Gastrocnemius medialis (tissue), 4 donors: ENCODE measurements at places on chromosomes 11 and 22. TPM values are rescaled to one million over a fixed set of nuclear protein-coding genes. Genes with fewer than 3 reads are reported as not detected.

RPS13 gene
- total RNA-seq = 1,365 TPM

GRCh38 chr22:45649809-45650208 lies 21.8 kb upstream of the ATXN10 start:
- no peak for DNase-seq

DNA sequence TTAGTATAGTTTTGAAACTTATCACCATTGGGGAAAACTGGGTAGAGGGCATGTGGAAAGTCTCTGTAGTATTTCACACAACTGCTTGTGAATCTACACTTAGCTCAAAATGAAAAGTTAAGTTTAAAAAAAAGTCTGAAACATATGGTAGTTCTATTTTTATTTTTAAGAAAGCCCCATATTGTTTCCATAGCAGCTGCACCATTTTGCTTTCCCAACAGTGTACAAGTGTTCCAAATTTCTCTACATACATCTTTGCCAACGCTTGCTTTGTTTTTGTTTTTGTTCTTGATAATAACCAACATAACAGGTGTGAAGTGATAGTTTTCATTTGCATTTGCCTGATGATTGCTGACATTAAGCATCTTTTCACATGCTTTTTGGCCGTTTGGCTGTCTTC lies 445.2 kb downstream of the FAM181B start:
- no peak for DNase-seq

- no peak for DNase-seq
Observed at GRCh38 chr11:116468699-116469098, 304.1 kb downstream of the BUD13 start.

DNA sequence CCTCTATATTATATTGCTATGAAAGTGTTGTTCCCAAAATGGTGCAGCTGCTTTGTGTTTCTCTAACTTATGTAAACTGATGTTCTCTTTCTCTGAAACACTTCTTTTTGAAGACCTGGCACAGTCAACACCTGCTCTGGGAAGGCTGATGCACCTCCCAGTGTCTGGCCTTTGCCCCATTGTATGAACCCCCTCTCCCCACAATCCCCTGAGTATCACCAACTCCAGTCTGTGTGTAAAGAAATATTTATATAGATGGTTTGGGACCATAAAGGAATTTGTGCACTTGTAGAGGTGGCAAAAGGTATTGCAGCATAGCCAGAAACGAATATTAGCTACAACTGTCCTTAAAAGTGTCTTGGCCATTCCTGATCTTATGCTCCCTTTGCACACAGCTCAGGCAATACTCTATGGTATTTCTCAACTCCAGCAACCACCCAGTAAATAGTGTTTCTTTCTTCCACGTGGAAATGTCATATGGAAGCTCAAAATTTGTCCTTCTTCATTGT lies 365.2 kb upstream of the DDI1 start:
- DNase-seq = no peak

DNA sequence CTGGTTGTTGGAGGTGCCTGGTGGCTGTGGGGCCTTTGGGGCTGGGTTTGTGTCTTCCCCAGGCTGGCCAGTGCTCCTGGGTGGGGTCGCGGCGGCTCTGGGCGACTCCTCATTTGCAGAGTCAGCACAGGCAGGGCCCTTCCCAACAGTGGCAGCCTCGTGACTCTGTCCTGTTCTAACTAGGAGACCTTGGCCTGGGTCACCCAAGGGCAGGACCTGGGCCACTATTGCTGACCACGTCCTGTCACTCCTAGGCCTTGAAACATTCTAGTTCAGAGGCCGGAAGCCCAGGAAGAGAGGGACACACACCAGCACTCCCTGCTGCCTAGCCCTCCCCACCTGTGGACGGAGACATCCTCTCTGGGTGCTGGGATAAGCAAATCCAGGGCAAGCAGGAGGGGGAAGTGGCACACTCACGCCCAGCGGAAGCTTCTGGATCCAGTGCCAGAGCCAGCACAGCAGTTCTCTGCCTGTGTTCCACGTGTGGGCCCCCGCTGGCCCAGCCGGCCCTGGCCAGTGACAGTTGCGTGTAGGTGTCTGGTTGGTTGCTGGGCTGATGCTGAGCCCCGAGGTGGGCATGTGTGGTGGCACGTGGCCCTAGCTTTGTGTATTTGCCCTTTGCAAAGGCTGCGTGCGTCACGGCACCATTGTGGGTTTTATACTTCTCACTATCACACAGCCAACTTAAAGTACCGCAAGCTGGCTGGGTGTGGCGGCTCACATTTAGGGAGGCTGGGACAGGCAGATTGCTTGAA lies 4.3 kb upstream of the CHID1 start:
- peak; percentile 58 for DNase-seq

GRCh38 chr11:33187998-33188722 lies 26.9 kb upstream of the CSTF3 start:
- peak; percentile 19 for DNase-seq

GRCh38 chr11:9601037-9601875 lies 27.8 kb downstream of the WEE1 start:
- peak; percentile 45 for DNase-seq
